ENCODE measurements at places on chromosomes 6 and 20.

GRCh38 chr6:21447987-21448386 is 145.6 kb upstream of the SOX4 start:
- DNase-seq: no peak

- DNase-seq: no peak
Observed at GRCh38 chr6:52016915-52017748, 70.3 kb downstream of the PKHD1 start.

GRCh38 chr6:152136449-152136825 is 329.0 kb downstream of the ESR1 start:
- peak; percentile 64 for DNase-seq

DNA sequence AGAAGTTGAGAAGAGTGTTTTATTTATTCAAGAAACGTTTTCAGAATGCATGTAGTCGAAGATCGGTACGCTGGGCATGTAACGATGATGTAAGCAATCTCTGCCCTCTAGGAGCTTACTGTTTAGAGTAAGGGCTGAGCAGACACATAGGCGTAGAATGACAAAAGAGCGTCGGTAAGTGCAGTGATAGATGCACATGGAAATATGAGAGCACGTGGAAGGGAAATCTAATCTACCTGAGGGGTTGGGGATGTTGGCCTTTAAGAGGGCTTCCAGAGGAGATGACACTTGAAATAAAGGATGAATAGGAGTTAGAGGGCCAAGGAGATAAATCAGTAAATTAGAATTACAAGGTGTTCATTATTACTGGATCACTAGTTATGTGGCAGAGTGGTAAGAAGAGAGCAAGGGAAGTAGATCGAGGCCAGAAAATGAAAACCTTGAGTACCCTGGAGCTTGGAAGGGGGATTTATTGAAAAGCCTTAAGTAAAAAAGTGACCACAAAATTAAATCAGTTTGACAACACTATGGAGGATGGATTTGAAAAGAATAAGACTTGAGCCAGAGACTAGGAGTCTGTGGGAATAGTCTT is 782 bp downstream of the TRMT11 start:
- no peak for DNase-seq

Data from cerebellar cortex (tissue), 1 donor.